ENCODE measurements at places on chromosomes 3 and 15. TPM values are rescaled to one million over a fixed set of nuclear protein-coding genes. Genes with fewer than 3 reads are reported as not detected.
A peak's percentile ranks its signal among the peaks of the same experiment; 100 is the strongest.

SCG5 gene
- 36.1 TPM for total RNA-seq

- peak; percentile 13 for DNase-seq
Measured at GRCh38 chr3:22606938-22607337, 596.2 kb upstream of the UBE2E2 start.

DNA sequence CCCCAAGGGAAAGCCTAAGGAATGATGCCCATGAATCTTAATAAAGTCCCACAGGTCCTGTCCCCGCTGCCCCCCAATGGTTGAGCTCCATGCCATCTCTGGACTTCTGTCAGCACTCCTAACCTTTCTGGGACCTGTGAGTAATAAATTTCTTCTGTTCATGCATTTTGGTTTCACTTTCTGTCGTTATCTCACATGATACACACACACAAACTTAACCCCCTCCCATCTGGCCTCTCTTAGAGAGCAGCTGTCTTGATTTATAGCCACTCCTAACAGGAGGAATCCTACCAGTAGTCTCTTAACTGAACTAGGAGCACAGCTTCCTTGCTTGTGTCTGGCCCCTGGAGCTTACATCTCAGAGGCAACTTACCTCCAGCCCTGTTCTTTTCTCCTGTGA lies 82.7 kb upstream of the SELENOK start:
- no peak for DNase-seq

GRCh38 chr3:49653621-49654020 lies 20.5 kb upstream of the APEH start:
- DNase-seq = no peak

GOLGA8J gene
- total RNA-seq = not detected

HDGFL3 gene
- total RNA-seq = 47.8 TPM

DNA sequence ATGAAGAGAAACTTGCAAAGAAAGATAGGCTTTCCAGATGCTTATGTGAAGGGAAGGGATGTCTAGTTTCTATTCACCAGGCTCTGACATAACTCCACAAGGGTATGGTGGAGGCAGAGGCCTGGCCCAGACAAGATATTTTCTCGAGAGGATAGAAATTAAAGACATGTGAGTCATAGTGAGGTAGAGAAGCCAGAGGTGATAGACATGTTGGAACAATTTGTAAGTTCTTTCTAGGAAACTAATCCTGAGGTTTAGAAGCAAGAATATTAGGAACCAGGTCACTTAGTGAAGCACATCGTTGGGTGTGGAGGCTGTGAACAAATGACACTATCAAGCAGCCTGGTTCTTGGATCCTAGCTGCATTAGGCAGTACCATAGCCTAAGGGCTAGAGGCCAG lies 176.9 kb downstream of the BBX start:
- DNase-seq = peak; percentile 45

GRCh38 chr3:59510576-59510975 lies 460.8 kb upstream of the CFAP20DC start:
- DNase-seq = no peak

- DNase-seq = no peak
Measured at GRCh38 chr15:29712149-29712885, 110.0 kb downstream of the TJP1 start.

DNA sequence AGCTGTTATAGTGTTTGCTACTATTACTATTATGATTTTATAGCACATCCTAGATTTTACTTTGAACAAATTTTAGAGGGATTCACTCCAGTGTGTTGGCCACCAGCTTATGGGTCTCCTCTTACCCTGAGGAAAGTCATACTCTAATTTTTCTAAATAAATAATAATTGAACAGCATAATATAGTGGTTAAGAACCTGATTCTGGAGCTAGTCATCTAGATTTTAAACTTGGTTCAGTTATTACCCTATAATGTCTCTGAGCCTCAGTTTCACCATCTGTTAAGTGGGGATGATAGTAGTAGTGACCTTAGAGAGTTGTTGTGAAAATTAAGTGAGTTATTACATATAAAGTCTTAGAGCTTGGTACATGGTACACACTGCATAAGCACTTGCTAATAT lies 30.7 kb upstream of the TOPAZ1 start:
- no peak for DNase-seq

NSMCE3 gene
- 8.5 TPM for total RNA-seq

EDEM1 gene
- 57.4 TPM for total RNA-seq

LMAN1L gene
- total RNA-seq = not detected

- no peak for DNase-seq
Measured at GRCh38 chr3:8581806-8582445, 62.7 kb downstream of the SSUH2 start.

SLC22A13 gene
- not detected for total RNA-seq

- no peak for DNase-seq
Measured at GRCh38 chr3:106809623-106810299, 567.5 kb upstream of the CCDC54 start.

CXCR6 gene
- not detected for total RNA-seq

GRCh38 chr3:54955496-54955895 lies 27.6 kb upstream of the LRTM1 start:
- no peak for DNase-seq

DGKG gene
- 20.3 TPM for total RNA-seq

- peak; percentile 53 for DNase-seq
Measured at GRCh38 chr15:66029650-66030049, 160.4 kb downstream of the RAB11A start.

DNA sequence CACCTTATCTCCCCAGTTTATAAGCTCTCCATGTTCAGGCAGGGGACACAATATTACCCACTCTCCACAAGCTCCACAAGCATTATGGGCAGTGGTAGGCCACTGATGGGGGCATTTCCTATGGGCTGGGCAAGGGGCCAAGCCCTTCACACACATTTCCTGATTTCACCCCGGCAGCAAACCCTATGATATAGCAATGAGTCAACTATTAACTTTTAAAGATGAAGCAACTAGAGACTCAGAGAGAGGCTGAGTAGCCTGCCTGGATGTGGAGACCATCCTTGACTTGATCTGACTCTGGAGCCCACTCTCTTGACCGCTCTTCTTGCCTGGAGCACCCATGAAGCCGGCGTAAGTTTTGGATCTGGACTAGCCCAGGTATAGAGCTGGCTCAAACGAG lies 27.4 kb downstream of the FOXL2NB start:
- peak; percentile 86 for DNase-seq

All from HT1080 (cell line).